ENCODE measurements at places on chromosomes 1 and 21.

DNA sequence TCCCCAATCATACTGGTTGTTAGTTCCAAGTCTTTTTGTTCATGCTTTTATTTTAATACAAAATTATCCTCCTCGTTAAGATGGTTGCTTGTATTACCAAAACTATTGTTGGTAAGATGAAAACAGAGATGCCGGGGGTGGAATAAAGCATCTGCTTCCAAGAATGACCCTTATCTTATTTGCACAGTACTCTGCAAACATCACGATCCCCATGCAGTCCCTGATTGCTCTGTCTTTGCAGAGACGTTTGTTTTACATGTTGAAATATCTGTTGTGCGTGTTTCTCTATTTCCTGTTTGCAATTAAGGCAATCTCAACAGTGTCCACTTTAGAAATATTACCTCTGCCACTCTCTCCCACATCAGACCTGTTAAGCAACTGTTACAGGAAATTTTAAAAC, 141.3 kb upstream of the NCAM2 start:
- DNase-seq: no peak

GRCh38 chr1:27959792-27960603, at the start of gene XKR8:
Gene XKR8 (plus strand): TSS chr1:27959973. CDS start chr1:27960070, 97 bp downstream.
- DNase-seq: peak; percentile 95

GRCh38 chr1:172142324-172142723, 278.2 kb upstream of the C1orf105 start:
- no peak for DNase-seq

- no peak for DNase-seq
Observed at GRCh38 chr1:59132295-59132694, 164.6 kb upstream of the FGGY start.

DNA sequence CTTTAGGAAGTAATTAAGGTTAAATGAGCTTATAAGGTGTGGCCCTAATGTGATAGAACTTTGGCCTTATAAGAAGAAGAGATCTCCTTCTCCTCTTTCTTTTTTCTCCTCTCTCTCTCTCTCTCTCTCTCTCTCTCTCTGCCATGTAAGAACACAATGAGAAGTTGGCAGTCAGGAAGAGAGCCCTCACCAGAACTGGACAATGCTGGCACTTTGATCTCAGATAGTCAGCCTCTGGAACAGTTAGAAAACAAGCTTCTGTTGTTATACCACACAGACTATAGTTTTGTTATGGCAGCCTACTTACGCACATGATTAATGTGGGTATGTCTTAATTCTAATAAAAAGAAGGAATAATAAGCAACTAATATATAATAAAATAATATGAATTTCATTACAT, 444.2 kb upstream of the LRRC7 start:
- DNase-seq: no peak

- DNase-seq: peak; percentile 88
Observed at GRCh38 chr1:32334864-32335534, 1.0 kb downstream of the MARCKSL1 start.

GRCh38 chr21:34994766-34995631, 54.1 kb downstream of the RUNX1 start:
- no peak for DNase-seq

DNA sequence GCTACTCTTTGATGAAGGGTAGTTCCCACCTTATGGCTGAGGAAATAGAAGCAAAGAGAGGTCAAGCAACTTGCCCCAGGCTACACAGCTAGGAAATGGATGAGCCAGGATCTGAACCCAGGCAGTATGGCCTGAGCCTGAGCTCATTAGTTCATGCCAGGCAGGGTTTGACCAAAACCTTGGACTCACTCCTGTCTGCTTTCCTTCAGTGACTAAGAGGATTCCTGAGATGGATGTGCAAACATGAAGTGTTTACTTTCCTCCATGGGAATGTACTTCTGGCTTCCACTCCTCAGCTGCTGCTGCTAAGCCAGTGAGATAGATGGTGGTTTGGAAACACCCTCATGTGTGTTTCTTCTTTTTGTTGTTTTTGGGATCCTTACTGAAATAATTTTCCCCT, 35.1 kb upstream of the ERRFI1 start:
- DNase-seq: no peak

DNA sequence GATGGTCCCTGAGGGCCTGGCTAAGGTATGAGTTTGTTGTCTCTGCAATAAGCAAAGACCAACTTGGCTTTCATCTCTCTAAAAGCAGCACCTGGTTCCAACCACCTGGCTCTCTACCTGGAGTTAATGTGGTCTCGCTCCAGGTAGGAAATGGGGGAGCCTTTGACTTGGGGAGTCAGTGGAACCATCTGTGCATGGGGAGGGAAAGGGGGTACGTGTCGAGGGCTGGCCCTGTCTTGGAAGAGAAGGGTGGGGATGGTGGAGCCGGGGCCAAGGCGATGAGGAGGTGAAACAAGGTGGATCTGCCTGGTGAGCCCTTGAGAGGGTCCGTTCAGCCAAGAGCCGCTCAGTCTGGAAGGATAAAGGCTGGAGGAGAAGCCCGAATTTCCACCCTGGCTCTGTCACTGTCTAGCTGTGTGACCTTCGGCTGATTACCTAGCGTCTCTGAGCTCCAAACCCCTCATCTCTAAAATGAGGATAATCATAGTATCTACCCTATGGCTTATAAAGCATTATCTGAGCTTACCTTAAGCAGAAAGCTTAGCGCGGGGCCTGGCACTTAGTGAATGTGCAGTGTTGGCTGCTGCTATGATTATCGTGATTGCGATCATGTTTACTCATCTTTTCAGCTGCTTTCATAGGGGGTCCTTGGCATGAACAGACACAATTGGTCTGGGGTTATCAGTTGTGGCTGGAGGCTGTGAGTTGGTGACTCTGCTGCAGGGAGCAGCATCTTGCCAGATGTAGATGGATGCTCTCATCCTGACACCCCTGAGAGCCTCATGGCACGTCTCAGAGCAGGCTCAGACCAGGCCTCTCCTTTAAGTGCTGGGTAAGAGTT, 78.7 kb downstream of the ACTL8 start:
- DNase-seq: no peak

DNA sequence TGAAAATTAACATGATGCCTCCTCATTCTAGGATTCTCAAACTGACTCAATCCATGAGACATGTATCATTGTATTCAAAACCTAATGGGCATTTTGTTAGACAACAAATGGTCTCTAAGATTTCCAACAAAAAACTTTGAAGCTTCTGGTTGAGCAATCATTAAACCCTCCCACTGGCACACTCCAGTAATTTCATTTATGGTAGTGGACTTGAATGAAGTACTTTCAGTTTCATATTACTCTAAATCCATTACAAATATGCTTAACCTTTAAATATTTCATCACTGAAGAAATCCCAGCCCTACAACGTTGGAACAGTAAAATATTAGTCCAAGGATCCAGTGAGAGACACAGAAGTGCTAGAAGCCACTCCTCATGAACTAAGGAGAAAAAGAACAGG, 43.5 kb downstream of the GBP6 start:
- DNase-seq: no peak

All from activated CD4-positive, alpha-beta T cell treated with anti-CD3 and anti-CD28 coated beads, Interleukin-2, amount 10 ng/mL, durations not matched to agents 24 days and 14 days (primary cell).